ENCODE measurements at places on chromosomes 7 and 10. TPM values are rescaled to one million over a fixed set of nuclear protein-coding genes. Genes with fewer than 3 reads are reported as not detected.

TEX47 gene
- total RNA-seq = not detected

PRSS37 gene
- not detected for total RNA-seq

PGAM2 gene
- 1.3 TPM for total RNA-seq

NCAPG2 gene
- total RNA-seq = 81.4 TPM

PTPRN2 gene
- 1.1 TPM for total RNA-seq

BTAF1 gene
- 33.8 TPM for total RNA-seq

DNA sequence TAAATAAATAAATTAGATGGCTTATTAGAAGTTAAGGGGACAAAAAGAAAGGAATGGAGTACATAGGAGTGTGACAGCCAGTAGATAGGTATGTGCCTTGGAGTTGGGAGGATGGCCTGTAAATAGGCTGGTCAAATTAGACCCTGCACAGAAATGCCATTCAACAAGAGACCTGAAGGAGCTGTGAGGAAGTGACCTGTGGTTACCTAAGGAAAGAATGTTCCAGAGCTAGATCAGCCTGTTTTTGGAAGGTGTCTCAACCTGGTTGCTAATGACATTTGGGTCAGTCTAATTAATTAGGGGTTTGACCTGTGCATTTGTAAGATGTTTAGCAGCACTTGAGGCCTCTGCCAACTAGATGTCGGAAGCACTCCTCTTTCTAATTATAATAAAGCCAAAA lies 315.3 kb upstream of the PLXDC2 start:
- no peak for DNase-seq

- no peak for DNase-seq
These were observed 150.4 kb upstream of the GNAI1 start for GRCh38 chr7:79984210-79984609.

DNA sequence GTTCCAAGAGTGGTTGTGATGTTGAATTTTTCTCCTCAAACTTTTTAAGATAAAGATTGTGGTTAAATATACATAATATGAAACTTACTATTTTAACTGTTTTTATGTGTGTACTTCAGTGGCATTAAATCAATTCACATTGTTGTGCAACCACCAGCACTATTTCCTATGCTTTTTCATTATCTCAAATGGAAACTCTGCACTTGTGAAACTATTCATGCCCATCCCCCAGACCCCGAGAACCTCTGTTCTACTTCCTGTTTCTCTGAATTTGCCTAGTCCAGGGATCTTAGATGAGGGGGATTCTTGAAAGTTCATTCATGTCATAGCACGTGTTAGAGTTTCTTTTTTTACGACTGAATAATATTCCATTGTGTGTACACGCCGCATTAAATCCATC lies 67.0 kb downstream of the WDR37 start:
- no peak for DNase-seq

- no peak for DNase-seq
These were observed 61.1 kb downstream of the PLXNA4 start for GRCh38 chr7:132515181-132515580.

DNA sequence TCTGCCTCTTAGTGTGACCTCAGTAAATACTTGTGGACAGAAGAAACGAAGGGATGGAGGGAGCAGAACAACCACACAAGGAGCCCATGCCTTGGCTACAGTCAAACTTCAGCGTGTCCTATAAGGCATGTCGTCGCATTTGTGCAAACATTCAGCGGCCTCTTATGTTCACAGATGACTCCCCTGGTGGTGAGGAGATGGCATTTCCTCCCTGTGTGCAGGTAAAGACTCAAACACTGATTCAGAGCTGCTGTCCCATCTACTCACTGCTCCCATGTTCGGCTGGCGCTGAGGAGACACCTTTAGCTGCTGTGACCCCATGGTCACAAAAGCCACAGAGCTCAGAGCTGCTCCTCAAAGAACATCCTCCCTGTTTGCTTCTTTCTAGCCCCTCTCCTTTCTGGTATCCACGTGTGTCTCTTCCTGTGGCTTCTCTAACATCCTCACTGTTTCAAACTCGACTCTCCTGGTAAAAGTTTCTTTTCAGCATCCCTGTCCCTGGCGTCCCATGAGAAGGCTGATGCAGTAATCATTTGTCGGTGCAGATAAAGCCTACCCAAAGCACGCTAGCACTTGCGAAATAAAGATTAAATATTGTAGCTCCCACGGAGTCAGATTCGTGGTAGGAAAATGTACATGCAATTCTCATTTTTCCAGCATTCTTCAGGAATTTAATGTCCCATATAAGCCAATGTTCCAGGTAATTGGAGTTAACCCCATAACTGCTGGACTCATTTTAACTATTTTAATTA lies 124.9 kb upstream of the NEBL start:
- no peak for DNase-seq

DNA sequence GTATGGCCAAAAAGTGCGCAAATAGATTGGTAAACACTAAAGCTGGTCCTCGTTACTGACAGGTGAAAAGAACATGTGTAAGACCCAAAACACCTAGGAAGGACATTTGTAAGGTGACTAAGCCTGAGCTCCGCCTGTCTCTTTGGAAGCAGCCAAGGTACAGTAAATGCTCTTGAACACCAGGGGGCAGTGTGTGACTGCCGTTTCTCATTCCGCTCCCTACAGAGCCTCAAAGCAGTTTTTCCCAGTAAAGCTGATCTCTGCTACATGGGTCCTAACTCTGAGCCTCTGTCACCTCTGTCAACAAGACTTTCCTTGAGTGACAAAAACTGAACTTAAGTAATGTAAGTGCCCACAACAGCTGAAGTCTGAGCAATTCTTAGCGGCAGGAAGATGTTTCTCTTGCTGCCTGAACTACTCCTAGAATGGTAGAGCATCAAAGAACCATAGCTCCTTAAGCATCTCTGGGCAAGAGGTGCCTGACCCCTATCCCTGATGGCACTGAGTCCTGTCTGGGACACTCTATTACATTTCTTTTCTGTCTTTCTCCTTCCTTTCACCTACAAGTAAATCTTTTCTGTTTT lies 238.0 kb upstream of the INHBA start:
- no peak for DNase-seq

DNA sequence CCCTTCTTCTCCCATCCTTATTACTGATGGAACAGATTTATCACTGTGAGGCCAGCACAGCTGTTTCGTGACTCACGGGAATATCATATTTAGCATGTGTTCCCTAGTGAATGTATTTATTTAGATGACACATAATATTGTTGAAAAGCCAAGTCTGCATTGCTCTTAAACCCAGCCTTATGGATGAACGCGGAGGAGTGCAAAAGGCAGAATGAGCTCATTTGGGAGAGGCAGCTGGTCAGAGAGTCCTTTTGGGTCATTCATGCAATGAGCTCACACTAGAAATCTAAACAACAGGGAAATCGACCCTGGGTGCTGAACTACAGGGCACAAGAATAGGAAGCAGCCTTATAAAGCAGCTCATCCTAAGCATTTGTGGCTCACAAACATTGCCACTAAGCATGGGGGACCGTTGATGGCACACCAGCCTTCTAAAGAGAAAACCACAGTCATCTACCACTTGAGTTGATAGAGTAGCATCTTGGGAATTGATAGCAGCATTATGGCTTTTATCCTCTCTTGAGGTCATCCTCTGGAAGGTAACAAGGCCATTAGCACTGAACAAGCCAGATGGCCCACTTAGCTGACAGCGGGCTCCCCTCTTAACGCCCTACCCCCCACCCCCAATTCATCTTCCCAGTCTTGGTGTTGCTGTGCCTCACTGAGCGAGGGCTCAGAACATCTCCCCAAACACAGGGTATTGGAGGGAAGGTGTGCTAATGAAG lies 32.9 kb upstream of the SDK1 start:
- DNase-seq = peak; percentile 95

GRCh38 chr10:15725603-15726002 lies 5.9 kb upstream of the ITGA8 start:
- no peak for DNase-seq

DNA sequence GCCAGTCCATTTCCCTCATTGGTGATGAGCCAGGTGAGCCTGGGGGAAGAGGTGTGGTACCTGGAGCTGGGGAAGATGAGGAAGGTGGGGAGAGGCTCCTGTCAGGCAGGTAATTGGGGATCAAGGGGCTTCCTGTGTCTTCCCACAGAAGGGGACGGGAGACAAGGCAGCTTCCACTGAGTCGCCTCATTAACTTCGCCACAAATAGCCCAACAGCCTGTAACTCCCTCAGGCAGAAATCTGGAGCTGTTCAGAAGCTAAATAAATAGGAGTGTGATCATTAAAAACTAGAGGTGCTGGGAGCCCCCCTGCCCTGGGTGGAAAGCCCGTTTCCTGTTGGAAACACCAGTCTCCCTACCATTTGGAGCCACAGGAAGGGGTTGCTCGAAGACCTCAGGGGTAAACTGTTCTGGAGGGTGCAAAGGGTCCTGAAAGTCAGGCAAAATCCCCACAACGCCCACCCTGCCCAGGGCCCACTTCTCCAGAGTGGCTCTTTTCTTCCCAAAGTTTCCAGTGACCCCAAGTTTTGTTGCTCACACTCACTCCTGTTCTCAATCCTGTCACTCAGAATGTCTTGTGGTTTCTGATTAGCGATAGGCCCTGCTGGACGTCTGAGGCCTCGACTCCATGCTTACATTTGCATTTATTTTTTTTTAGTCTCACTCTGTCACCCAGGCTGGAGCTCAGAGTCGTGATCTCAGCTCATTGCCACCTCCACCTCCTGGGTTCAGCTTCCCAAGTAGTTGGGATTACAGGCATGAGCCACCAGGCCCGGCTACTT lies 25.7 kb downstream of the UNC5B start:
- DNase-seq = no peak

- no peak for DNase-seq
These were observed 7.7 kb downstream of the GRM8 start for GRCh38 chr7:127245002-127245401.

DNA sequence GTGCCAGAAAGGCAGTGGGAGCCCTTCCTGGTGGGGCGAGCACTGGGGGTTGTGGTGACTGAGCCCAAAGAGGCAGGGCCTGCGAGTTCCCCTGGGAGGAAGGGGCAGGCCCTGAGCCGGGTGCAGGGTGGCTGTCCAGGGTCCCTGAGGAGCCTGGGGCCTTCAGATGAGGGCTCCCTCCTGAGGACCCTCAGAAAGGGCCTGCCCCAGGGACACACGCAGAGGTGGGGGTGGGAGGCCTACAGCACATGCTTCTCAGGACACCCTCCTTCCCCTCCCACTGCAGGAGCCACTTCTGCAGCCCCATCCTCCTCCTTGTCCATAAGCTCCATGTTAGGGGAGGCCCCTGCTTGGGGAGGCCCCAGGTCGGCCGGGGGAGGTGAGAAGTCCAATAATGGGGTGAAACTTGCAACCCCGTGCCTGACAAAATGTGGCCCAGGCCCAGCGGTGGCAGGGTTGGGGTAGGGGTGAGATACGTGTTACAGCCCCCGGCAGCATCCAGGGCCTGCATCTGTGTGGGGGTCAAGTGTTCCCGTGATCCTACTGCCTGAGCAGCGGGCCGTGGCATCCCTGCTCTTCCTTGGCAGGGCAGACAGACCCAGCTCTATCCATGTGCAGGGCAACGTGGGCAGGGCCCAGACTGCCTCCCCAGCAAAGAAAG lies 31.8 kb upstream of the RET start:
- DNase-seq = no peak
